Activated effector memory CD4-positive, alpha-beta T cell treated with Interleukin-2 at 50 U/mL for 16 hours (primary cell): ENCODE measurements at places on chromosomes 12 and 14.

GRCh38 chr12:90075685-90076084 is 367.0 kb upstream of the ATP2B1 start:
- no peak for DNase-seq

- no peak for DNase-seq
These were observed 555.1 kb downstream of the FOXG1 start for GRCh38 chr14:29321646-29322045.

- DNase-seq = no peak
These were observed 400.8 kb downstream of the GXYLT1 start for GRCh38 chr12:41743835-41744234.

GRCh38 chr12:130651188-130651959 is 64.7 kb downstream of the RIMBP2 start:
- no peak for DNase-seq
